ENCODE measurements at places on chromosomes 4 and X.

DNA sequence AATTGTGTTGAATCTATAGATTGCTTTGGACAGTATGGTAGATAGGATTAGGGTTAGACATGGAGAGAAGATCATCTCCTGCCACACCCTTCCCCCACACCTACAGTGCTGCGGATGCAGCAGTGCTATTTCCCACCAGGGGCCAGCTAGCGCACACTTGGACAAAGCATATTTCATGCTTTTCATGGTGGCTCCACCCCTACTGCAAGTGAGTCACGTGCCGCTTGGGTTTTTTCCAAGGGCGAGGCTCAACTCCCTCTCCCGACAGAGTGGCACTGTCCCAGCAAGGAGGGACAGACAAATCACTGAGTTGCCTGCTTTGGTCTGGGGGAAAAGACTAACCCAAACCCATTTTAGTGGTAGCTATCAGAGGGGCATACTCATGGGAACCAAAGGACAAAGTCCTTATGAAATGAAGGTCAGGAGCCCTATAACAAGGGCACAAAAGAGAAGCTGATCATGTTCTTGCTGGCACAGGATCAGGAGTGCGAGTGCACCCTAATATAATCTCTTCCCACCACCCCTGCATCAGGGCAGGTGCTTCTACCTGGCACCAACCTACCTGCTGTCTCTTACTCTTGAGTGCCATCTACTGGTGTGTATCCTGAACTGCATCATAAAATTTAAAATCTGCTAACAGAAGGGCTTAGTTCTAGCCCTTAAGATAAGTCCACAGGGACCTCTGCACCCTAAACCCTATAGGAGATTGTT is 55.1 kb upstream of the PGAM4 start:
- peak; percentile 48 for DNase-seq

- no peak for DNase-seq
Measured at GRCh38 chrX:71919431-71919830, 8.8 kb downstream of the NHSL2 start.

DNA sequence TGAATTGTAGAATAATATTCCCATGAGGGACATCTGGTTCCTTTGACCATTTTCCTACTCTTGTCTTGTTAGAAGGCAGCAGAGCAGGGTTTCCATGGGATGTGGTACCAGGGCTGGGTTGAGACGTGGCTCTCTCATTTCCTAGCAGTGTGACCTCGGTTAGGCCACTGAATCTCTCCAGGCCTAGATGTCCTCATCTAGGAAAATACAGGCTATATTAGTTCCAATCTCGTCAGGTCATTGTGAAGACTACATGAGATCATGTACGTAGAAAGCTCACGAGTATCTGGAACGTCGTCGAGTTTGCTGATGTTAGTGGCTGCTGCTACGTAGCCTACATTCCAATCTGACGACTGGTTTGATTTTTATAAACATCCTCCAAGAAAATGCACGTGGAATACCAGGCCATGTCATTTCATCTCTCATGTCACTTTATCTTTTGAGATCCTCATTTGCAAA is 278.2 kb upstream of the GATB start:
- DNase-seq: no peak

DNA sequence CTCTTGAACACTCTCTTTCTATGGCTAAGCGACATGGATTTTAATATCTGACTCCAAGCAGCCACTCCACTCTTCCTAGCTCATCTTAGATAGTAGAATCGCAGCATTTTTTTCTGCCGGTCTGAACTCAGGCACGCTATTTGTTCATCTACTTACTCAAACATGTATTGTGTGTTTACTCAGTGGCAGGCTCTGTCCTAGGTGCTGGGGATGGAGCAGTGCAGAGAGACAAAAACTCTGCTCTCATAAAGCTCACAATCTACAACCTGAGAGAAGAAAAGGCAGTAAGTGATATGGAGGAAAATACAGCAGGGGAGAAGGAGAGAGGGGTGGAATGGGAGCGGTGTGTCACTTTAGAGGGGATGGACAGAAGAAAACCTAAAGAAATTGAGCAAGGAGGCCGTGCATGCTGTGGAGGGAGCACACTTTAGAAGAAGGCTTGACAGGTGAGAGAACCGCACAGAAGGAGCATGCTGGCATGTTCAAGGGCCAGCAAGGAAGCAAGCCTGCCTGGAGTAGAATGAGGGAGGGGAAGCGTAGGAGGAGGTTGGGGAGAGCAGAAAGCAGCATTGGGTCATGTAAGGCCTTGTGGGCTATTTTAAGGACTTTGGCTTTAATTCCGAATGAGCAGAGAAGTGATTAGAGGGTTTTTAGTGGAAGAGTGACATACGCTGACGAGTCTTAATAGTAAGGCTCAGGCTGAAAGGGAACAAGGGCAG is 132.0 kb downstream of the ANK2 start:
- no peak for DNase-seq

- DNase-seq: no peak
Measured at GRCh38 chrX:72120837-72121236, 10.9 kb downstream of the RTL5 start.

DNA sequence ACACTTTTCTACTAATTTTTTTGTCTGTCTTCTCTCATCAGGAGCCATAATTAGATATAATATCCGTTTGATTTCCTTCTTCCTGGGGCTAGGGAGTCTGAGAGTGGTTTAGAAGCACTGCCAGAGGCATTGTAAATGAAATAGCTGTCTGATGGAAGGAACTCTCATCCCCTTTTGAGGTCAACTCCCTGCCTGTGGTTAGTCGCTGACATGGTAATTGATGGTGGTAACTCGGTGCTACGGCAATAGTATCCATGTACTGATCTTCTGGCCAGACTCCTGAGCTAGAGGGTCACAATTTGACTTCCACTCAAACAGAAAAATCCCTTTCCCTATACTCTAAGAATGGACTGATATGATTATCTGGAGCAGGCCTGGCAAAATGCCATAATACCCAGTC is 108.1 kb upstream of the TRPC5 start:
- no peak for DNase-seq
